Spinal cord (tissue), 10 donors: ENCODE measurements at places on chromosomes 6 and 20.

- no peak for DNase-seq
These were observed 64.9 kb downstream of the SLC23A2 start for GRCh38 chr20:4936392-4936850.

- DNase-seq, result peak; percentile 31
These were observed 548.2 kb downstream of the QKI start for GRCh38 chr6:163962627-163963117.

DNA sequence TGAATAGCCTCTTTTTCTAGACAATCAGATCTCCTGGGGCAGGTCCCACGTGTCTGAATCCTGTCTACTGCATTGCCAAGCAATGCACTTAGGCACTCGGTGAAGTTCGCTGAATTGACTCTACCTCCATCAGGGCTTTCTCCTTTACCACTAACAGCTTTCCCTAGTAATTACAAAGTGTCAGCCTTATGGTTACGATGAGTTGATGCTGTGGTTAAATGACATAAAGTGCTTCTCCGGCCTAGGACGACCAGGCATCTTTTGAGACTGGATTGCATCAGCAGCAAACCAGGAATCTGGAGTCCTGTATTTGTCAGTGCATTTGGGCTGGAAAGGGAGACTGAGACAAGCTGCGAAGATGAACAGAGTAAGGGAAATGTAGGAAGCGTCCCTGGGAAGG is 21.5 kb downstream of the NOX3 start:
- DNase-seq, result no peak

DNA sequence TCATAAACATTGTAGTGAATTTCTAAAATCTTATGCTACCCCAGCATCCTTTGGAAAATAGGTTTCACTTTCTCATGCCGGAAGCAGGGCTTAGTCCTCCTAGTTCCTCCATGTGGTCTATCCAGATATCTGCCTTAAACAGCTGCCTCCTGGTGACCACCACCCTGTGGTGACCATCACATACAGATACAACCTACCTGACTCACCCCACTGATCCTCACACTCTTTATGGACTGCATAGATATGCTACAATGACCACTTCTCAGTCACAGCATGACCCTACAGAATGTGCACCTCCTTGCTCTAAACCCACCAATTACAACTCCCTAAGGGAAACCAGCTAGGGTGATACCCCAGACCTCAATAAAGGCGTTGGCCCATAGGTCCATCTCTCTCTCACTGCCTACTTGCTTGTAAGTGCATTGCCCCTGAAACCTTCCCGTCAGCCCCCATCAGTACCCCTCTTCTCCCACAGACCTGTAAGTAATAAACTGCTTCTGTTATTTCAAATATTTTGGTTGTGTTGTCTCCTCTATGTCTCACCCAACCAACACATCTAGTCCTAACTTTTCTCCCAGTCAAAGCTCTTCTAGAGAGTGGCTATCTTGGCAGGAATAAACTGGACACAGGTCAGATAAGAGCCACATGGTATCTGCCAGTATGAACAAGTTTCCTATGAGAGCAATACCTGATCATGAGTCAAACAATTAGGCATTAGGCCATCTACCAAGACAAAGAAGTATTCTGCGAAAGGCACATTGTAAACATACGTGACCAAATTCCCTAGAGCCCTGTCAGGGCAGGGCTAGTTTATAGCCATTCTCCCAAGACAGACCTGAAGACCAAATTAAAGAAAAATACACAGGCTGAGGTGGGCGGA is 39.4 kb upstream of the PLEKHG1 start:
- DNase-seq, result no peak

GRCh38 chr20:39983183-39983582 is 705.9 kb downstream of the MAFB start:
- no peak for DNase-seq

DNA sequence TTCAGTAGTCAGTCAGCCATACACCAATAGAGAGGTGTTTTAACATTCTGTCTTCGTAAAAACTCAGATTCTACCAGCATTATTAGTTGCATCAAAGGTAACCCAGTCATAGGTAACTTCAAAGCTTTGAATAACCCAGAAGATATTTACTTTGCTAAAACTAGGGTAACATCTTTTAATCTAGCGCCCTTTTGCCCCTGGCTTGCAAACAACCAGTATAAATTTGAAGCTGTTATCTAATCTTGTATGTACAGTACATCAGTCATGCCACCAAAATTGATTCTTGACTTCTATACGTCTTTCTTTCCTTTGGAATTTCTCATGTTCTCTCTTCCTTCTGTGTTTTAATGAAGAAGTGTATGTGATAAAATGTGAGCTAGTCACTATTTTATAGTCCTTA is 109.3 kb downstream of the LIN28B start:
- DNase-seq, result no peak

DNA sequence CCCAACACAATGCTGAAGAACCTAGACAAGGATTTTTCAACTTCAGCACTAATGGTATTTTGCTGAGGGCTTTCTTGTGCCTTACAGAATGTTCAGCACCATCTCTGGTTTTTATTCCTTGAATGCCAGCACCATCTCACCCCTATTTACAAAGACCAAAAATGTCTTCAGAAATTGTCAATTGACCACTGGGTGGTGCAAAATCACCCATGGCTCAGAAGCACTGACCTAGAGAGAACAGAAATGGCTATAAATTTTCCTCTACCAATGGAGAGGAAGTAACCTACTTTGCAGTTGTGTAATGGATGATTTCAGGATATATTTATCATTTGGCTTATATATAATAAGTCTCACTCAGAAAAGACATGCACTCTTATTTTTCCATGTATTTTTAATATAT is 431.0 kb upstream of the IRAK1BP1 start:
- DNase-seq, result no peak

DNA sequence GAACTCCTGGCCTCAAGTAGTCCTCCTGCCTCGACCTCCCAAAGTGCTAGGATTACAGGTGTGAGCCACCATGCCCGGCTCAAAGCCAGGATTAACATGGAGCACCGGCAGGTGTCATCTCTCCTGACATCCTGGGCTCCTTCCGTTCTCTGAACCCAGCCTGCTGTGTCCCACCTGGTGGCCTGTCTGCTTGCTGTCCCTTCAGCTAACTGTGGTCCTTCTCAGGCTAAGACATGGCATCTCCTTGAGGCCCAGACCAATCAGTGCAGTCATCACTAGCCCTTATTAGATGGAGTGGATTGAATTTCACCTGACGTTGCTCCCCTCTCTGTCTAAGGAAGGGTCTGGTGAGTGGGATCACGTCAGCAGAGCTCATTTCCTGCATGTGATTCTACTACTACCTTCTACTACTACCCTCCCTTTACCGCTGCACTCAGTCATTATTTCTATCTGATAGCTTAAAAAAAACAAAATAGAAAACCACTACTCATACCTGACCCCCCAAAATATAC is 28.0 kb upstream of the SYNJ2 start:
- DNase-seq, result no peak

DNA sequence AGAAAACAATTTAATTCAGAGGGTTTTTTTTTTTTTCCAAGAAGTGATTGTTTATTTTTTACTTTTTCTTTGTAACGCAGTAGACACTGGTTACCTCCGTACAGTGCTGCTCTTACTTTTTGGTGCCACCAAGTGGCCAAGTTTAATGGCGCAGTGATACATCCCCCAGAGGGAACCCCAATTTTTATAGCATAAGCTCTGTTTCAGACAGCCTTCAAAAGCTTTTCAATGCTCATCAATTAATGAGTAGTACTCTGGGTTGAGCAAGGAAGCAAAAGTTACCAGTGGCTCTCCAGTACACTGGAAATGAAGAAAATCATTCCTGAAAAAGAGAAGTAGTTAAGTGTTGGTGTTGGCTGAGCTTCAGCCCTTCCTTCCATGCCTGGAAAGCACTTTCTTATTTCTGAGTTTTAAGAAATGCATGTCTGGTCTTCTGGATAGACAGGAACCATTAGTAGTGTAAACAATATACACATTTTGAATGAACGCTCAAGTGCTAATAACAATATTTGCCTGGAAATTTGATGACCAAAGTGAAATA is 129.1 kb upstream of the SMLR1 start:
- DNase-seq, result peak; percentile 59

DNA sequence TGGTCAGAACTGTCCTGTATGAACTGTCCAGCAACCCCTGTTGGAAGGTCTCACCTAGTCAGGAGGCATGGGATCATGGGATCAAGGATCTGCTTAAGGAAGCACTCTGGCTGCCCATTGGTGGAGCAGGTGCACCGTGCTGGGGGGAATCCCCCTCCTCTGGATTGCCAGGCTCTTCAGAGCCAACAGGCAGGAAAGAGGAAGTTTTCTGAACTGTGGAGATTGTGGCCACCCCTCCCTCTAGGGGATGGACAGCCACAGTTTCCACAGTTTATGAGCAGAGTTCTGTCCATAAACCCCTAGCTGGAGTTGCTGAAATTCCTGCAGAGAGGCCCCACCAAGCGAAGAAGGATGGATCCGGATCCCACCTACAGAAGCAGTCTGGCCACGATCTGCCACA is 13.0 kb upstream of the HLA-DQB1 start:
- no peak for DNase-seq

DNA sequence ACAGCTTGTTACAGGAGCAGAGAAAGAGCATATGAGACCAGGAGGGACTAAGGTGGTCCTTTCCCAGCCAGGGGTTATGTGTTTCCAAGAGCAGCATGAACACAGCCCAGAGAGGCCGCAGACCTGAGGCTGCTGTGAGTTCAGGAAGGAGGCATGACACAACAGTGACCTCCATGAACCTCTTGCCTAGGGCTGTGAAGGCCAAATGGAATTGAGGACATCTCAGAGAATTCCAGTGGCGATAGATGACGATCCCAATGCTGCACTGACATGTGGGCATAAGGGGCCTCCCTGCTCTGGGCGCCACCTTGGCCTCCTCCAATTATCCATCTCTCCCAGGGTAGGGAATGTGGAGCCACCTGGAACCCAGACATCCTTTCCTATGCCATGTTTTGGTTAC is 79.9 kb upstream of the FUCA2 start:
- no peak for DNase-seq

- no peak for DNase-seq
These were observed 7.2 kb upstream of the PFDN4 start for GRCh38 chr20:54200487-54201267.

DNA sequence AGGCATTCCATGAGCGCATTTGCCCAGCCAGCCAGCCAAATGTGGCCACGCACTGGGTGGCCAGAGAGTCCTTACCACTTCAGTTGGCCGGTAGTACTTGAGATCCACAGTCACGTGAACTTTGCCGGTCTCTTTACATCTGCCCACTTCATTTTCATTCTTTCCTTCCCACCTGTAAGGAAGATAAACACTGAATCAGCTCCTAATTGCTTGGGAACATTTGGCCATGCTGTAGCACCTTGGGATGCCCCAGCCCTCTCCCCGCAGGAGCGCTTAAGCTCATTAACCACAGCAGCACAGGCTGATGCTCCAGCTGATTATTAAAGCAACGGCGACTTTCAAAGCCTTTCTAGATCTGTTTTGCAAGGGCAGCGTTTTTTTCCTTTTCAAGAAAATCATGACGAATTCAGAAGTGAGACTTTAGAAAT is 116.6 kb downstream of the FOXC1 start:
- no peak for DNase-seq

DNA sequence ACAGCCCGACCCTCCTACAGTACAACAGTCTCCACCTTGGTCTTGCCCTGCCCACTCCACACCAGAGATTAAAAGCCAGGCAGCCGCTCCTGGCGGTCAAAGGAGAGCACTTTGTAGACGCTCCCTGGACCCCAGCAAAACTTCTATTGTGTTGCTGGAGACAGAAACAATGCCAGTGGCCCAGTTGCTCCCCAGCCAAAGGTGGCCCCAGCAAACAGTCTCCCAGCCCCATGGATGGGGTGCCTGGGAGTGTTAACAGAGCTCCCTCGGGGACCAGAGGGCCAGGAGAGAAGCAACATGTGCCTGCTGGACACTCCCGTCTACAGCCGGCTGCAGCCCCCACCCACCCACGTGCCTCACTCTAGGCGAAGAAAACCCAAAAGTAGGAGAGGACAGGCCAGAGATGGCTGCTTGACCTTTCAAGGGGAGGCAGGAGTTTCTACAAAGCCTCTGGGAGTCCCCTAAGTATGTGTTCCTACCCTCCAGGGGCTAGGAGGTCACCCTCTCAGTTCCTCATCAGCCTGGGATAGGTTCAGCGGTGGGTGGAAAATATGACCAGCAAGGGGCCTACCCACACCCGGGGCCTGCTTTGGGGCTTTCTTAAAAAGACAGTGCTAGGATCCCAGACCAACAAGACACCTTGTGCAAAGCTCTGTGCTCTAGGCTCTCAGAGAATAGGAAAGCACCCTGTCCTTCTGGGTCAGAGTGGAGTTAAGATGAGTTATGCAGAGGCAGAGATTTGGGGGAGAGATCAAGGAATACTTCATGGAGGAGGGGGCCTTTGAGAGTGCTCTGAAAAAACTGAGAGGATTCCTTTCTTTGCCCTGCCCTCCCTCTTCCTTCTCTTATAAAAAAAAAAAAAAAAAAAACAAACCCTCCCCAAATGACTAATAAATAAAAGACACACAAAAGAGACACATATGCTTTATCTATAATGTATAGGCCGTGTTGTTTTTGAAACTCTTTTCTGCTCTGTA is 19.0 kb upstream of the PREX1 start:
- no peak for DNase-seq

- DNase-seq, result no peak
These were observed 96.8 kb downstream of the ARMC2 start for GRCh38 chr6:108944707-108945680.

- DNase-seq, result no peak
These were observed 7.5 kb downstream of the DEF6 start for GRCh38 chr6:35305117-35305516.

DNA sequence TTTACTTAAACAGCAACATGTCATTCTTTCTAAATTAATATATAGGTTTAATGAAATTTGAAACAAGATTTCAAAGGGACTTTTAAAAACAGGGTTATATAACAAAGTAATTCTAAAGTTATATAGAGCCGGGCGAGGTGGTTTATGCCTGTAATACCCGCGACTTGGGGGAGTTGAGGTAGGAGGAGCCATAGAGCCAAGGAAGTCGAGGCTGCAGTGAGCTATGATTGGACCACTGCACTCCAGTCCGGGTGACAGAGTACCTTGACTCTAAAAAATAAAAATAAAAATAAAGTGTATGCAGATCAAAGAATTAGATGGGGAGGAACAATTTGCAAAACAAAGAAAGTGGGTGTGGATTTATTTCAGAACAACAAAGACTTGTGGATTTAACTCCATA is 151.1 kb upstream of the GLP1R start:
- DNase-seq, result no peak

GRCh38 chr20:21046413-21047070 is 59.6 kb downstream of the LINC00237 start:
- no peak for DNase-seq
